ENCODE measurements at places on chromosomes 7 and 10.

GRCh38 chr10:44950326-44951225 lies 9.0 kb upstream of the RASSF4 start:
- DNase-seq, result no peak

DNA sequence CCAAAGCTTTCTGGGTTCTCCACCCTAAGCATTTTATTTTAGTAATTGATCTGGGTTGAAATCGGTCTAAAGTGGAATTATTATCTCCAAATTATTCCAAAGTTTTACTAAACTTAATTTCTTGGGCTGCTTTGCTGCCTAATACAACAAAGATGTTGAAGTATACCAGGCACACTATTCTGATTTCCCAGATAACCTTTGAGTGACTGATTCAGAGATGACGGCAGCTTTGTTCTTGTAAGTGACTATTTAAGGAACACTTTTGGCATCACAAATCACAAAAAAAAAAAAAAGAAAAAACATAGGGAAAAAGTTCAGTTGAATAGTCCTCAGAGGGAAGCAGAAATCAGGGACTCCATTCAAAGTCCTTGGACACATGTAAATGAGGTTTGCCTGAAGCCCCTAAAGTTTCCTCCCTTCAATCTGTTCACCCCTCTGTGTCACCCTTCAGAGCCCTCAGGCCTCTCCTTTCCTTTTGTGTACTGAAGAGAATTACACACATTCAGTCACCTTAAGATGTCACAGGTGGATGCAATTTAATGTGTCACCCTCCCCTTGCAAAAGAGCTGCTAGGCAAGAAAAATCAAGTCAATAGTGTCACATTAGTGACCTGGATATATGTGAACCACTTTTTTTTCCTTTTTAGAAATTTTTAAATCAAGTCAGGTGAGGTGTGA lies 81.5 kb downstream of the RTKN2 start:
- DNase-seq, result no peak

- DNase-seq, result no peak
These were observed 29.2 kb downstream of the DLD start for GRCh38 chr7:107920048-107920772.

DNA sequence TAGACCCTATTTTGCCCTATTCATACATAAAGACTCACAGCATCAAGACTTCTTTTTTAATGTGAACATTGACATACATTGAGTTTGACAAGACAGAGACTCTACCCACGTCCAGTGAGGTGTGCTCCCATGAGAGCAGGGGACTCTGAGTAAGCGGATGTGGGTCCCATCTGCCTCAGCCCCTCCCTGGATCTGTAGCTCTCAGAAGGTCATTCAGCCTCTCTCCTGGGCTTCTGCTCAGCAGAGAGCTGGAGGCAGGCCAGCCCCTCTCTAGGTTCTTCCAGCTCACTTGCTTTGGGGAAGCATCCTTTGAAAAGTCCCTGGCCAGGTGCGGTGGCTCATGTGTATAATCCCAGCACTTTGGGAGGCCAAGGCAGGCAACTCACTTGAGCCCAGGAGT lies 146.9 kb upstream of the ZMIZ1 start:
- no peak for DNase-seq

DNA sequence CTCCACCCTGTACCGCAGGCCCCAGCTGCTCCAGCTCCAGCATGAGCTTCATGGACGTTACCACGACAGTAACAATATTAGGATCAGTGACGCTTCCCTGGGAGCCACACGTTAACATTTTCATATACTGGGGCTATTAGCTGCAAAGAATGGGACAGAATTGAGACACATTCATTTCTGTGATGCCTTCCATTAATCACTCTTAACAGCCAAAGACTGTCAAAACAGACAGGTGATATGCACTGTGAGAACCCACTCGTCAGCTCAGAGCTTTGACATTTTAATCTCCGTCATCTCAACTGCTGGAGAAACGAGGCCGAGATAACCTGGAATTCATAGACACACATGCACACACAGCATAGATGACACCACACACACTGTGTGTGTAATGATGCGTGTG lies 408.4 kb upstream of the SHH start:
- DNase-seq, result no peak

GRCh38 chr10:75703191-75703854 lies 271.9 kb downstream of the LRMDA start:
- no peak for DNase-seq

- no peak for DNase-seq
These were observed 19.0 kb upstream of the PFKP start for GRCh38 chr10:3048119-3049019.

GRCh38 chr7:29457565-29458011 lies 106.0 kb upstream of the PRR15 start:
- no peak for DNase-seq

DNA sequence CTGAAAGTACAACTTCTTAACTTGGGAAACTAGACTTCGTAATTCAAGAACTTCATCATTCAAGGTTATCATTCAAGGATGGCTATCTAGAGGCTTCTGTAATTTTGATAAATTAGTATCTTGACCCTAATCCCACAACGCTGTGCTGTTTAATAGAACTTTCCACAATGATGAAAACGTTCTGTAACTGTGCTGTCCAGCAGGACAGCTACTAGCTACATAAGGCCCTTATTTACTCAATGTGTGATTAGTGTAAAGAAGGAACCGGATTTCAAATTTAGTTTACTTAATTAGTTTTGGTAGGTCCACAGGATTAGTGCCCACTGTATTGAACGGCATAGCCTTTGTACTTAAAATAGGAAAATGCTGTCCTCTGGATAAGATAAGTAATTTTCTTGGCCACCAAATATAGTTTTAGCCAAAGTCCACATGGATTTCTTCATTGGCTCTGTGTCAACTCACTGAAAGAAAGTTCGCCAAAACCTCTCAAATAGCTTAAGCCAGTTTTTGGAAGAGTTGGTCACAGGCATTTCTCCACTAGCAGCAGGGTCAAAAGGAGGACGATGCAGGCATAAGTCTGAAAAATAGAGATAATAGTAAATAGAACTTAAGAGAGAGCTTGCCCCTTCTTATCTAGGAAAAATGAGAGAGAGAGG lies 17.3 kb downstream of the DGKI start:
- no peak for DNase-seq

GRCh38 chr10:50541317-50541716 lies 82.4 kb downstream of the SGMS1 start:
- DNase-seq, result no peak

GRCh38 chr10:132519382-132520176 lies 18.0 kb upstream of the INPP5A start:
- no peak for DNase-seq
